Right cardiac atrium (tissue), 5 donors: ENCODE measurements at places on chromosomes 1 and 21. TPM values are rescaled to one million over a fixed set of nuclear protein-coding genes. Genes with fewer than 3 reads are reported as not detected.

Gene TGFB2
- polyA plus RNA-seq, result 0.88 TPM

Gene KRTAP19-5
- polyA plus RNA-seq, result not detected

Gene TDRD5
- 0.07 TPM for polyA plus RNA-seq

Gene ATPAF1
- 218 TPM for polyA plus RNA-seq

Gene THEM5
- 0.11 TPM for polyA plus RNA-seq

Gene F13B
- polyA plus RNA-seq, result not detected

Gene PLXNA2
- polyA plus RNA-seq, result 7.3 TPM

Gene LORICRIN
- not detected for polyA plus RNA-seq

Gene VASH2
- polyA plus RNA-seq, result 0.50 TPM

Gene LRRN2
- 20.8 TPM for polyA plus RNA-seq

Gene NTMT2
- 1.6 TPM for polyA plus RNA-seq

Gene PGLYRP3
- not detected for polyA plus RNA-seq

Gene PLCH2
- 0.16 TPM for polyA plus RNA-seq

Gene PRDX6
- polyA plus RNA-seq, result 756 TPM

Gene ANGPTL3
- polyA plus RNA-seq, result not detected

Gene NUCKS1
- 89.9 TPM for polyA plus RNA-seq

Gene ADGRB2
- polyA plus RNA-seq, result 18.2 TPM
